ENCODE measurements at places on chromosomes 1 and 21. TPM values are rescaled to one million over a fixed set of nuclear protein-coding genes. Genes with fewer than 3 reads are reported as not detected.

Gene KRTAP19-1
- total RNA-seq, result not detected

Gene IL20
- total RNA-seq, result not detected

Gene RXRG
- 9.1 TPM for total RNA-seq

Gene PER3
- 47.1 TPM for total RNA-seq

Gene IL10
- total RNA-seq, result 0.67 TPM

Gene SCP2
- 140 TPM for total RNA-seq

All from upper lobe of right lung (tissue), 1 donor.